ENCODE measurements at places on chromosomes 4 and X.

GRCh38 chr4:41992967-41993857 is 2.9 kb downstream of the SLC30A9 start:
- no peak for DNase-seq
- peaks cover 44% of the 10 kb centered on the region for H3K4me1 ChIP-seq
- H3K27me3 ChIP-seq, result no peaks in the 10 kb centered on the region
- H3K36me3 ChIP-seq, result peaks cover 3% of the 10 kb centered on the region

DNA sequence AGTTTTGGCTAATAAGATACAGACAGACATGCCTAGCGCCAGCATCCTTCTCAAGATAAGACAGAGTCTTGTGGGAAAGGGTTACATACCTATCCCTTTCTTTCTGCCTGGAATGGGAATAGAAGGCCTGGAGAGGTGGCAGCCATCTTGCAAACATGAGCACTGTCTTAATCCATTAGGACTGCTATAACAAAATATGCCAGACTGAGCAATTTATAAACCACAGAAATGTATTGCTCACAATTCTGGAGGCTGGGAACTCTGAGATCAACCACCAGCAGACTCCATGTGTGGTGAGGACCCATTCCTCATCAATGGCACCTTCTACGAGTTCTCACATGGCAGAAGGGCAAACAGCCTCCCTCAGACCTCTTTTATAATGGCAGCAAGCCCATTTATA is 26.5 kb upstream of the NEIL3 start:
- H3K4me3 ChIP-seq, result no peak overlapping the region
- H3K27ac ChIP-seq, result no peak overlapping the region

DNA sequence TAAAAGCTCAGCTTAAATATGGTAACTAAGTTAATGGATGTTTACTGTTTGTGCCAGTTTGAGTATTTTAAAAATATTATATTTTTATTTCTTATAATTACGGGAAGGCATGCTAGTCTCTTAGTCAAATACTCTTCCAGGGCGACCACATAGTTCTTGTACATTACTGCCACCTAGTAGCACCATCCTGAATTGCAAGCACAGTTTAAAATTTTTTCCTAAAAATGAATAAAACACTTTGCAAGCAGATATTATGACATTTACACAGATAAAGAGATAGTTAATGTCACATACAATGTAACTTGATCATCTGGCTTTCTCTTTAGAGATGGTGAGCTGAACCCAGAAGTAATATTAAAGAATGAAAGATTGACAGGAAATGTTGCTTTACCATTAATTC is 11.5 kb downstream of the NDP start:
- H3K4me1 ChIP-seq, result peaks cover 3% of the 10 kb centered on the region
- no peak overlapping the region for H3K27ac ChIP-seq
- no peaks in the 10 kb centered on the region for H3K36me3 ChIP-seq
- DNase-seq, result no peak
- H3K4me3 ChIP-seq, result no peak overlapping the region

DNA sequence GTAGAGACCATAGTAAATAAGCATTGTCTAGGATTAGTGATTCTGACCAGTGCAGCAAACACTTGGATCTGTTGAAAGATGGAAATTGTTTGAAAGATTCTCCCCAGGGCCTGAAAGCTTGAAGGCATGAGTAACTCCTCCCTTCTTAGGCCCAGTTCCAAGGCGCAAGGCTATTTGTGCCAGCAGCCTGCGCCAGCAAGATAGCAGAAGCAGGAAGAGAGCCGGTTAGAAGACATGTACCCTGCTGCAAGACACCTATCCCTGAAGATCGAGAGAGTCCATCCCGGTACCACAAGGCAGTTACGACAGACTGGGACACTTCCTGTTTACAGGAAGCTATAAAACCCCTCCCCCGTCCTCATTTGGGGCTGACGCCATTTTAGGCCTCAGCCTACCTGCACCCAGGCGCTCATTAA is 72.4 kb upstream of the JADE1 start:
- H3K27me3 ChIP-seq, result no peaks in the 10 kb centered on the region
- H3K36me3 ChIP-seq, result no peaks in the 10 kb centered on the region
- no peak overlapping the region for H3K27ac ChIP-seq
- DNase-seq, result no peak

DNA sequence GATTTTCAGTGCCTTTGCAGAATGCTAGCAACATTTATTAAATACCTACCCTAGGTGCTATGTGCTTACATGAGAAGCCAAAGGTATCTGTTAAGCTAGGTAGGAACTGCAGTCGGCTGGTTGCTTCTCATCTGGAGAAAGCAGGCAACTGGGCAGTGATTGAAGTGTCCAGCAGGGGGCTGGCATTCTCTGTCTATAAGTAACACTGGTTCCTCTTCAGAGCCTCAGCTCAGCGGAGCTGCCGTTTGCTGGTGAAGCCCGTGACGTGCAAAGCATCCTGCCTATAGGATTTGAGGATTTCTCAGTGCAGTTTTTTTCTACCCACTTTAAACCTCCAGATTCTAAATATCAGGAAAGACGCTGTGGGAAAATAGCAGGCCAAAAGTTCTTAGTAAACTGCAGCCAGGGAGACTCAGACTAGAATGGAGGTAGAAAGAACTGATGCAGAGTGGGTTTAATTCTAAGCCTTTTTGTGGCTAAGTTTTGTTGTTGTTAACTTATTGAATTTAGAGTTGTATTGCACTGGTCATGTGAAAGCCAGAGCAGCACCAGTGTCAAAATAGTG is at the start of gene GRPR:
TSS of gene GRPR (plus strand) at position 344 of the 565 bp plus-strand sequence. CDS start 389 bp downstream, outside the sequence.
- no peak within 1 kb of the TSS for H3K27ac ChIP-seq
- H3K4me3 ChIP-seq, result no peak within 1 kb of the TSS
- no peaks in the 10 kb centered on the region for H3K4me1 ChIP-seq
- no peaks in the 10 kb centered on the region for H3K36me3 ChIP-seq

DNA sequence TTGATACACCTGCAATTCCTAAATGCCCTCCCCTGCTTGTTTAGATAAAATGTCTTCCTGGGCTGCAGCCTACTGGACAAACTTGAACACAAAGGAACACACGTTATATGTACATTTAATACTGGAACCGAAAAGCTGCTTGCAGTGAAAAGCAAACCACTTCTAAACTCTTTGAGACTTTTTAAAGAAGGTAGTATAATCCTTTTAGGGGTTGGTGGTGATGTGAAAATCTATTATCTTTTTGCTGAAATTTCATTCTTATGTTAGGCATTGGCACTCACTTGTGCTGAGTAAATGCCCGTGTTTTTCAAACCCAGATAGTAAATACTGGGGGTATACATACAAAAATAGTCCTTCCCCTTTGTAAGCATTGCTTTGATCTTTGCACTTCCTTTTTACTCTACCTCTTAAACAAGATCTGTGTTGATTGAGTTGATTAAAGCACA is 2.2 kb downstream of the NFKB1 start:
- H3K36me3 ChIP-seq, result no peaks in the 10 kb centered on the region
- no peaks in the 10 kb centered on the region for H3K27me3 ChIP-seq
- no peak for DNase-seq
- H3K4me1 ChIP-seq, result peaks cover 16% of the 10 kb centered on the region

DNA sequence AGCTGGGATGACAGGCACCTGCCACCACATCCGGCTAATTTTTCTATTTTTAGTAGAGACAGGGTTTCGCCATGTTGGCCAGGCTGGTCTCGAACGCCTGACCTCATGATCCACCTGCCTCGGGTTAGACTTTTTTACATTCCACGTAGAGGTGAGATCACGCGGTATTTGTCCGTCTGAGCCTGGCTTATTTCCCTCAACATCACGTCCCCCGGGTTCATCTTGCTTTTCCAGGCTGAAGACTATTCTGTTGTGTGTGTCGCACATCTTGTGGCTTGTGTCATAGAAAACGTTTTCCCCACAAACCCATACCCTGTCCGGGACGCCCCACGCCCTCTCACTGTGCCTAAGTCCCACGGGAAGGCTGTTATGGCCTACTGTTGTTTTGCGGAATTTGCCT is 185.3 kb downstream of the CRLF2 start:
- no peak overlapping the region for H3K4me3 ChIP-seq
- H3K27me3 ChIP-seq, result no peaks in the 10 kb centered on the region
- H3K27ac ChIP-seq, result no peak overlapping the region
- H3K36me3 ChIP-seq, result no peaks in the 10 kb centered on the region

- no peak overlapping the region for H3K4me3 ChIP-seq
- H3K27me3 ChIP-seq, result no peaks in the 10 kb centered on the region
- H3K36me3 ChIP-seq, result peaks cover 97% of the 10 kb centered on the region
- no peak overlapping the region for H3K27ac ChIP-seq
Observed at GRCh38 chr4:3239998-3240920, 8.7 kb upstream of the MSANTD1 start.

DNA sequence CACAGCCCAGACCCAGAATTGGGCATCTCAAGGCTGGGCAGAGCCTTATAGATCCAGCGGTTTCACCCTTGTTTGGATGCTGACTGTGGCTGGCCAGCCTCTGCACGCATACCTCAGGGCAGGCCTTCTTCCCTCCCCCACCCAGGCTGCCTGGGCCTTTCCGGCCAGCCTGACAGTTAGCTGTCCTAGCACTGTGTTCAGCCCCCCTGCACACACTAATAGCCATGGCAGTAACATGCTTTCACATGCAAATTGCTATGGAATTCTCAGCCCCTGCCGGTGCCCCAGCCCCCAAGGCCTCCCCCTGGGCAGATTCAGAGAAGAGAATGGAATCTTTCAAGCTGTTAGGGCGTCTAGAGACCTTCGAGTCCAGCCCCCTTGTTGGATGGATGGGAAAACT is 17.7 kb downstream of the EFNB1 start:
- DNase-seq, result no peak
- H3K27ac ChIP-seq, result no peak overlapping the region
- H3K36me3 ChIP-seq, result no peaks in the 10 kb centered on the region

GRCh38 chr4:113300471-113300928 is 251.0 kb downstream of the ANK2 start:
- DNase-seq, result no peak
- peak overlapping the region; percentile 29 for H3K27ac ChIP-seq
- H3K36me3 ChIP-seq, result no peaks in the 10 kb centered on the region
- H3K4me3 ChIP-seq, result no peak overlapping the region
- no peaks in the 10 kb centered on the region for H3K4me1 ChIP-seq

DNA sequence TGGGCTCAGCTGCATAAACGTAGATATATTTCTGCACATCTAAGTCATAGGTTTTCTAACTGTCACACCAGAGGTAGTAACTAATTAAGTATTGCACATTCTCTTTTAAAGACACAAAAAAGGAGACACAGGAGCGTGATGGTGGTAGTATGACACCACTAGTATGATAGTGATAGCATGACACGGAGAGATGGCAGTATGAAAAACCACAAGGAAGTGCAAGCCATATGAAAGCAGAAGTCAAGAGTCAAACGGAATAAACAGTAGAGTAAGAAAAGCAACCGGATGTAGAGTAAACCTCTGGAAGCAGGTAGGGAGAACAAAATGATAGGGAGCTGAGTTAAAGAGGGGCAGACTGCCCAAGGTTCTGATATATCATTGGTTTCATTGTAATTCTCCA is 382.2 kb upstream of the INTU start:
- H3K36me3 ChIP-seq, result no peaks in the 10 kb centered on the region
- no peaks in the 10 kb centered on the region for H3K4me1 ChIP-seq
- H3K27ac ChIP-seq, result no peak overlapping the region

- H3K4me1 ChIP-seq, result no peaks in the 10 kb centered on the region
- no peak for DNase-seq
- H3K27ac ChIP-seq, result no peak overlapping the region
- H3K36me3 ChIP-seq, result no peaks in the 10 kb centered on the region
- H3K27me3 ChIP-seq, result peaks cover 40% of the 10 kb centered on the region
- no peak overlapping the region for H3K4me3 ChIP-seq
Observed at GRCh38 chr4:3721627-3722026, 44.6 kb upstream of the ADRA2C start.

DNA sequence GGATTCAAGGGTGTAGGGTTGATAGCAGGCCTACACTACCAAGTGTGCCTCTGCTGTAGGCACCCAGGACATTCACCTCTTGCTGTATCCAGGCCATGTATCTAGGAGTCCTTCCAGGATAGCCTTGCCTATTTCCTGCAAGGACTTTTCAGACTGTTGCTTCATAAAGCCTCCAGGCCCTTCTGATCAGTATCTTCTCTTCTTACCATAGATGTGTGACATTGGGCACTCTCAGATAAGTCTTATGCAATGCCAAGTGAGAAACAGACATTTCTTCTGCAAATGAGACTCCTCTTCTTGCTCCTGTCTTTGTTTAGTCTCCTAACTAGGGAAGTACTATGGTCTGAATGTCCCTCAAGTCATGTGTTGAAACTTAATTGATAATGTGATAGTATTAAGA is 386.8 kb downstream of the ANKRD50 start:
- DNase-seq, result no peak
- no peak overlapping the region for H3K4me3 ChIP-seq
- H3K4me1 ChIP-seq, result no peaks in the 10 kb centered on the region
- no peak overlapping the region for H3K27ac ChIP-seq

GRCh38 chr4:145418739-145419138 is 62.9 kb upstream of the SMAD1 start:
- no peaks in the 10 kb centered on the region for H3K36me3 ChIP-seq
- H3K4me1 ChIP-seq, result no peaks in the 10 kb centered on the region
- DNase-seq, result no peak
- no peak overlapping the region for H3K27ac ChIP-seq

DNA sequence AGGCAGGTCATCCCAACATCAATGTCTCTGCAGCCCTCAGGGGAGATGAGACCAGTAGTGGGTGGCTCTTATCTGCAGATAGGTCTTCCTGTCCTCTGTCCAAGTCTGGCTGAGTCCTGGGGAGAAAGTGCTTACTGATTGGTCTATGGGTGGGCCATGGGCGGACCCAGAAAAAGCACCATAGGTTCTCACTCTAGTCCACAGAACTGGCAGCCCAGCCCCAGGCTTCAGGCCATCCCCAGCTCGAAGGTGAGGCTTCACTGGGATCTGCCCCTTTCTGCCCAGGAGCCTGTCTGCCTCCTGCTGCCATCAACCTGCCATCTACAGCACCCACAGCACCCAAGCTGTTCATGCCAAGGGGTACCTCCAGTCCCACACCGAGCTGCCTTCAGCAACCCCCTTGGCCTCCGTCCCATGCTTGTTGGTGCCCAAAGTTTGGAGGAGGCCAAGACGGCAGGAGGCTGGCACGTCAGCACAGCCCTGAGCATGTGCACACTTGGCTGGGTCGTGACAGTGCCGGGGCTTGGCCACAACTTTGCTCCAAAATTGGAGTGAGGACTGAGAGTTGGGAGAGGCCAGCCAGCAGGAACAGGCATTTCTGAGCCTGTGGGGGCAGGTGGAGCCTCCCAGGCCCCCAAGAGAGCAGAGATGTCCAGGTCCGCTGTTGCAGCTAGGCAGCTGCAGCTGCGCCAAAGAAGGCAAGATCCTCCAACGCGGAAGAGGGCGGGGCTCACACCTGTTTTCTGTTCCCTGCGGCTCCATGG is 99.6 kb downstream of the IQCM start:
- no peaks in the 10 kb centered on the region for H3K4me1 ChIP-seq
- DNase-seq, result no peak
- H3K27ac ChIP-seq, result no peak overlapping the region
- H3K4me3 ChIP-seq, result no peak overlapping the region

All from tibial nerve (tissue), 4 donors.